NCI-H1930 (cell line): ENCODE measurements at places on chromosomes 1 and 21.

DNA sequence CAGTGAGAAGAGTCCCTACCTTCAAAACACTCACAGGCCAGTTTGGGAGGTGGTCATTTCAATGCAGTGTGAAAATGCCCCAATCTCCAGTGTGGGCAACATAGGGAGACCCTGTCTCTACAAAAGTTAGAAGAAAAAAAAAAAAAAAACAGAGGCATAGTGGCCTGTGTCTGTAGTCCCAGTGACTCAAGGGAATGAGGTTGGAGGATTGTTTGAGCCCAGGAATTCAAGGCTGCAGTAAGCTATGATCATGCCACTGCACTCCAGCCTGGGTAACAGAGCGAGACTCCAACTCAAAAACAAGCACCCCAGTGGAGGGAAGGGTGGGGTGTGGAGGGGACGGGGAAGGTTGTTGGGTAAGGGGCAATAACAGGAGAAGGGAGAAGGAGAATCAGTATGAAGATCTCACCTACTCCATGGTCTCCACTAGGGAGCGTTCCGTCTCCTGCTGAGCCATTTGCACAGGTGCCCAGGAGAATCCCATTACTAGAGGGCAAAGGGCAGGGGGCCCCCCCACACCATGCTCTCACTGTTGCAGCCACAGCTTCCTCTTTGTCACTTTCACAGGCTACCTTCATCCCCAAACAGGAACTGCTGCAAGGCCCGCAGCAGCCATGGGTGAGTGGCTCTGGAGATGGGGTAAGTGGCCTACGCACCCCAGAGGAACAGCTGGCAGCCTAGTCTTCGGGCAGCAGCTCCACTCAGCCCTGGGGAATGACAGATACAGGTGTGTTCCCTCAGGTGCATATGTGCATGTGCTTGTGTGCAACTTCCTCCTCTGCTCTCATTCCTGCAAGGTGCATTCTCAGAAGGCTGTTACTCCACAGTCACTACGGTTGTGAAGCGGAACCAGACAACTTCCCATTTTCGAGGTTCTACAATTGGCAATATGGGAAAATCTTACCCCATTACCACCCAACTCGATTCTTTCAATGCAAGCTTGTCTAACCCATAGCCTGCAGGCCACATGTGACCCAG lies 87.9 kb upstream of the LYST start:
- DNase-seq = no peak

- no peak for DNase-seq
These were observed 785 bp downstream of the ZNF697 start for GRCh38 chr1:119647228-119647733.

DNA sequence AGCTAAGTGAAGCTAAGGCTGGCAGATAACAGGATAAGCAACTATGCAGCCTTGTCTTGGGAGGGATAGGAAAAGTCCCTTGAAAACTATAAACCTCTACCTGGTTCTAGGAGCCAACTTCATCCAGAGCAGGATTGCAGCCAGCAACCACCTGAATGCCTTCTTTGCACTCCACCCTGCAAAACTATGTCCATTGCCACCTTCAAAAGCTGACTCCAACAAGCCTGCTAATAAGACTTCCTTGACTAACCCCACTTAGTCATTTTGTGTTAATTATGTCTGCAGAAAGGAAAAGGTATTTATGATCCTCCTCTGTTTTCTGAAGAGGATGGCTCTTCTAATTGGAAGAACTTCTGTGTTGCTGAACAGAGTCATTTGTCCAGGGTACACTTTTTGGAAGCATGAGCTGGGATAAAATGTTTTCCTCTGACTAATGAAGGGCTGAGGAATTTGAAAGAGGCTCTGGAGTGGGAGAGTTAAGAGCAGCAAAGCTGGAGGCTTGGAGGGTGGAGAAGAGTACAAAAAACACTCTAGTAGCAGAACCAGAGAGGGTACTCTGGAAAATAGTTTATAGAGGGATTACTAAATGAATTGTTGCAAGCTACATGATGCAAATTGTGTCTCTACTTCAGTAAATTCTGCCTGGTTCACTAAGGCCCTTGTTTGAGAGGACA lies 9.6 kb upstream of the RIMKLA start:
- no peak for DNase-seq

- no peak for DNase-seq
These were observed 18.1 kb downstream of the ATP1A1 start for GRCh38 chr1:116391185-116391584.

DNA sequence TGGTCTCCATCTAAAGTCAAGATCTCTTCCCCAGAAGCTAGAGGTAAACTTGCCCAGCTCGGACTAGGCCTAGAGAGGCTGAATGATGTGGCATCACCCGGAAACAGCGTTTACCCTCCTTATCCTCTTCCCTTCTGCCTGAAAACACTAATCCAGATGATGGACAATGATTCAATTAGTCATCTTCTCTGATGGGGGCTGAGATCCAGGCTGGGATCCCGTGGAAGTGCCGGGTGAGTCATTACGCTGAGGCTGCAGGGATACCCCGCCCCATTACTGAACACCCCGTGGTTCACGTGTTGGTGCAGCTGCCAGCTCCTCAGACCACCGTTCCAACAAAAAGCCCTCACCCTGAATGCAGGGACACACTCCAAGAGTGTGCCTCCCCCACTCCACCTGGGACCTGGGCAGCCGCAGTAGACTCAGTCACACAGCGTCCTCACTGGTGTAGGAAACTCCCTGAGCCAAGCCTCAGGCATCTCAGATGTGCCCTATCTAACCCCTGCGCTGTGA lies 2.0 kb downstream of the S100A6 start:
- no peak for DNase-seq

DNA sequence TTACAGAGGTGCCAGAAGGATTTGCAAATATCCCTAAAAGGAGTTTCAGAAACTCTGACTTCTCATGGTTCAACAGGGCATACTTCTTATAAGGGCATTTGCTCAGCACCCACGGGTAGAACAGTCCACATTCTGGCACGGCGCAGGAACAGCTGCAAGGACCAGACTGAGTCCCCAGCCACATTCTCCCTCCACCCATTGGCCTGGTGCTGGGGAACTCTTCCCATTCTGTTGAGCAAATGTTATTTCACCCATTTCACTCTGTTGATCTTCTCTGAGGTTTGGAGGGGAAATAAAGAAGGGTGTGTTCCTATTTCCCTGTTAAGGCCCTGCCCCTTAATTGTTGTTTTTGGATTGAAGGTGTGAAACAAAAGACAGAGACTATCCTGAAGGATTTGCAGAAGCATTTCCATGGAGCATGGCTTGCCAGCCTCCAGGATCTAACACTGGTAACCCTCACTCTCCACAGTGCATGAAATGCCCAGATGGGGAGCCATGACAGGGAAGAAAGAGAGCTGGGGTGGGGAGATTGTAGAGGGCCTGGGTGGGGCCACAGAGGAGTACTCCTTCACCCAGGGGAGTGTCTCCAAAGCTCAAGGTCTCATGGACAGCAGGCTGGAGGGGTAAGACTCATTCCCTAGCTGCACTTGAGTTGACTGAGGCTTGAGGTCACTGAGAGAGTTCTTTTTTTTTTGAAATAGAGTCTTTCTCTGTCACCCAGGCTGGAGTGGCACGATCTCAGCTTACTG lies 35.0 kb downstream of the INAVA start:
- no peak for DNase-seq

- no peak for DNase-seq
These were observed 39.4 kb downstream of the OR10Z1 start for GRCh38 chr1:158644449-158644848.

- no peak for DNase-seq
These were observed 109.7 kb downstream of the CENPF start for GRCh38 chr1:214712737-214713136.

- no peak for DNase-seq
These were observed 239.6 kb upstream of the ADAMTS5 start for GRCh38 chr21:27206368-27206982.

DNA sequence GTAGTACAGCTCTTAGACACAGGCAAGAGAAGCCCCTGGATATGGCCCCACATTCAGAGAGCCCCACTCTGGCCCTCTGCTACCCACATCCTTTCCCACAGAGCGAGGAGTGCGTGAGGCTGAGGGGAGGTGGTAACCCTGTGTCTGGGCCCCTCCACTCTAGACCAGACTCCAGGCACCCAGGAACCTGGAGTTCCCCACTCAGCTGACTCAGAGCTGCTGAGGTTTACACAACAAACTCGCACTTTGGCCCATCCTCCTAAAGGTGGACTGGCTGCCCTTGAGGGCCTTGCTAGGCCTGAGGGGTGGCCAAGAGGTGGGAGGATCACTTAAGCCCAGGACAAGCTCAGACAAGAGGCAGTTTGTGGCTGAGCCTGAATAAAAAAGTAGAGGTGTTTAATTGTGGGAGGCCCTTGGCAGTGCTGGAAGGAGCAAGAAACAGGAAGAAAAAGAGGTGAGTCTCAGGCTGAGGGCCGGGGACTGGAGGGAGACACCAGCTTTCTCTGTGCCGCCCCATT lies 10.7 kb downstream of the MR1 start:
- no peak for DNase-seq

DNA sequence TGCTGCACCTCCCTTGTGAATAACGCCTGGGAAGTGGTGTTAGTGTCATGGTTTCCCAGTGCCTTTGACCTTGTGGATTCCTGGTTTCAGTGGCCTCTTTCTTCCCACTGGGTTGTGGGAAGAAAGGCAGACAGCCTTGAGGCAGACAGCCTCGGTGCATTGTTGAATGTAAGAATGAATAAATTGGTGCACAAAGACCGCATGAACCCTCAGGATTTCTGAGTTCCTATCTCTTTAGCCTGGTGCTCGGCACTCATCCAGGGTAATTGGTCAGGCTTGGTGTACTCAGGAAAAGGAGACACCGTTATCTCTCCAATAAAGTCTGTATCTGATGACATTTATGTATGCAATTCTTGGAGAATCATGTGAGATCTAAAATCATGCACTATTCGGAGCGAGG lies 5.1 kb downstream of the ZNF362 start:
- no peak for DNase-seq

- DNase-seq = no peak
These were observed 782 bp upstream of the SDE2 start for GRCh38 chr1:225999912-226000337.

DNA sequence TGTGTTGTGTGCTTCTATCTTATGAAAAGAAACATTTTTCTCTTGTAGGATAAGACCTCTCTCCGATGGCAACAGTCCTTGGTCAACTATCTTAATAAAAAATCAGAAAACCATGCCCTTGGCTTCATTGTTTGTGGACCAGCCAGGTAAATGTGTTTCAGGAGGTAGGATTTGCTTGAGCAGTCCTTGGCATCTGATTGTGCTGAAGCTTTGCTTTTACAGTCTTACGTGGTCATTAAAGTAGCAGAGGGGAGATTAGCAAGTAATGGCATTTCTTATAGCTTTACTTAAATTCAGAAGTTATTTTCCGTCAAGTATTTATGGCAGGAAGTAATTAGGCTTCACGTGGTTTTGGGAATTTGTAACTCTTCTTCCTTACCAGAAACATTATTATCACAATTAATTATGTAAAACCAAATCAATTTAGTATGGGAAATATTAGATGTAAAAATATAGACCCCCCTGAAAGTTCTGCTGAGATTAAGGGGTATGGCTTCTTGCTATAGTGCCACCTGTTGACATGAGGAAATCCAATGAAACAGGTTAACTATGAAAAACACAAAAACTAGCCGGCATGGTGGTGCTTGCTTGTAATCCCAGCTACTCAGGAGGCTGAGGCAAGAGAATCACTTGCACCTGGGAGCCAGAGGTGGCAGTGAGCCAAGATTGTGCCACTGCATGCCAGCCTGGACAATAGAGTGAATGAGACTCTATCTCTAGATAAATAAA lies 49.0 kb downstream of the MAP3K21 start:
- no peak for DNase-seq

DNA sequence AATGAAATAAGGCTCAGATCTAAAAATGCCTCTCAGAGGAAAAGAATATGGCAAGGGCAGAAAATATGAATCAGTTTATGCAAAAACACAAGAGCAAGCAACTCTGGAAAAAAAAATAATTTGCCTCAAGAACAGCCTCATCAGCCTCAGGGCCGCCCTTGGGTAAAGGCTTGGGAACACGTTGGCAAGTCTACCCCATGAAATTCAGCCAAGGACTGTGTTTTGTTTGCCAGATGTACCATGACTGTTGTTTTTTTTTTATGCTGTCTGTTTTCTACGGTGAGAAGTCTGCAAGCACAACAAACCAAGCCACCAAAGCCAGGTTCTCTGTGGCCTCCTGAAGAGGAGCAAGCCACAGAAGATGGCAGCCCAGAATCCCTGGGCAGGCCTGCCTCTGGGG lies 18.0 kb downstream of the HHIPL2 start:
- no peak for DNase-seq

GRCh38 chr1:183993132-183993531 lies 44.4 kb downstream of the COLGALT2 start:
- no peak for DNase-seq

DNA sequence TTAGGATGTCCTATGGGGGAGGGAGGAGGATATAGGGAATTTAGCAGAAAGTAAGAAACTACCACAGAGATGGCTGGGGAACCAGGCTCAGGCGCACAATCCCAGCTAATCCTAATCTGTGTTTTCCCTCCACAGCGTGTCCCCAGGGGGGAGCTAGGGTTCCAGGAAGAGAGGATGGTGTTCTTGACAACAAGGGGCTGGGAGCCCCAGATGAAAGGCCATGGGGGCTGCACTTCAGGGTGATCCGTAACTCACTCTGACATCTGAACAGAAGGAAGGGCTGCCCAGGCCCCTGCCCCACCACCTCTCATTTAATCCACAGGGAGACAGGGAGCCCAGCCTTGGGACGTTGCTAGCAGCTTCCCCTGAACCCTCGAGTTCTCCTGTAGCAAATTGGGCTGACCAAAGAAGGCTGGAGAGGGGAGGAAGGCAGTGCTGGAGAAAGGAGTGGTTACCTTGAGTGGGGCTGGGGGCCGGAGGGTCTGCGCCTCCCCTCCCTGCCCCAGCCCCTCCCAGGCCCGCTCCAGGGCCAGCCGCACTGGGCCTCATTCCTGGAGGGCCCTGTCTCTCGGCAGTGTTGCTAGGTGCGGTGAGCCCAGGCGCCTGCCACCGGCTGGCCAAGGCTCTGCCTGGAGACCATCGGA lies 131.7 kb downstream of the TMEM53 start:
- no peak for DNase-seq

GRCh38 chr1:40143891-40144575 lies 17.2 kb upstream of the RLF start:
- peak; percentile 27 for DNase-seq

DNA sequence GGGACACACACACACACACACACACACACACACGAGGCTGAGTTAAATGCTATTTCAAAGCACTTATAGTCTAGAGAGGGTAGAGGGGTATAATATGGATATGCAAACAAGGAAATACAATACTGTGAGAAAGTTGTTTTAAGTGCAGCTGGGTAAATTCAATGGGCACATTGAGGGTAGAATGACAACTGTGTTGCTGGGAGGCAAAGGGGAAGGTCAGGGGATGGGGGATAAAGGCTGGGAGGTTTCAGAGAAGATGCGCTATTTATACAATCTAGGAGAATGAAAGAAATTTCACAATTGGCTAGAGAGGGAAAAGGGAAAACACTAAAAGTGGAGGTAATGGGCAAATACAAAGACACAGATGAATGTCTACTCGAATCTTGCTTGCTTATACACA lies 19.4 kb downstream of the EXTL2 start:
- peak; percentile 78 for DNase-seq

- no peak for DNase-seq
These were observed 54.6 kb downstream of the NTNG1 start for GRCh38 chr1:107195476-107195875.
